GM23338 (cell line): ENCODE measurements at places on chromosomes 7 and 10. TPM values are rescaled to one million over a fixed set of nuclear protein-coding genes. Genes with fewer than 3 reads are reported as not detected.

DNA sequence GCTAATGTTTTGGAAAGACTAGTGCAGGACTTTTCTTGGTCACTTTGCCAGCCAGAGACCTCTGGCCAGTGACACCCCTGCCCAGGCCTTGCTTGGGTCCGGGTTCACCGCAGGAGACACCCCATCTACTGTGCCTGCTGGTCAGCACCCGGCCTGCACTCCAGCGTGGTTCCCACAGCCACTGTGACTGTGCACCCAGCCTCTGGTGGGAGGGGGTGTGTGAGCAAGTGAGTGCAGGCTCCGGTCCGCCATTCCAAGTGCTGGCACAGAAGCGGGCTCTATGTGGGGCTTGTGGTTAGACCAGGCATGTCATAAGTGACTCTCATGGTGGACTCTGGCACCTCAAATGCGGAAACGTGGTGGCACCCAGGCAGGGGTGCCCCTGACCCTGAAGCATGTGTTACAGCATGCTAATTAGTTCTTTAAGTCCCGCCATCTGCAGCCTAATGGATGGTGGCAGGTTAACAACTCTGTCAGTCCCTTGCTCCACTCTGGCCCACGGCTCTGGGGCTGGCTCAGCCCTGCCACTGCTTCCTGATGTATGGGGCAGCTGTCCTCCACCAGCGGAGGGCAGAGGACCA is 311.9 kb upstream of the HGF start:
- H3K27ac ChIP-seq, result no peak overlapping the region
- no peak for DNase-seq
- H3K4me1 ChIP-seq, result no peaks in the 10 kb centered on the region
- no peak overlapping the region for H3K4me3 ChIP-seq
- H3K27me3 ChIP-seq, result no peaks in the 10 kb centered on the region

CHST3 gene
- 6.8 and 8.3 TPM in 2 replicates for total RNA-seq

- no peaks in the 10 kb centered on the region for H3K27me3 ChIP-seq
- no peak overlapping the region for H3K27ac ChIP-seq
- H3K4me1 ChIP-seq, result no peaks in the 10 kb centered on the region
- no peaks in the 10 kb centered on the region for H3K36me3 ChIP-seq
- no peak overlapping the region for H3K4me3 ChIP-seq
- no peak for DNase-seq
Measured at GRCh38 chr7:50857804-50858489, 75.3 kb upstream of the GRB10 start.

RNF148 gene
- 0.23 and 2.2 TPM in 2 replicates for total RNA-seq

DNA sequence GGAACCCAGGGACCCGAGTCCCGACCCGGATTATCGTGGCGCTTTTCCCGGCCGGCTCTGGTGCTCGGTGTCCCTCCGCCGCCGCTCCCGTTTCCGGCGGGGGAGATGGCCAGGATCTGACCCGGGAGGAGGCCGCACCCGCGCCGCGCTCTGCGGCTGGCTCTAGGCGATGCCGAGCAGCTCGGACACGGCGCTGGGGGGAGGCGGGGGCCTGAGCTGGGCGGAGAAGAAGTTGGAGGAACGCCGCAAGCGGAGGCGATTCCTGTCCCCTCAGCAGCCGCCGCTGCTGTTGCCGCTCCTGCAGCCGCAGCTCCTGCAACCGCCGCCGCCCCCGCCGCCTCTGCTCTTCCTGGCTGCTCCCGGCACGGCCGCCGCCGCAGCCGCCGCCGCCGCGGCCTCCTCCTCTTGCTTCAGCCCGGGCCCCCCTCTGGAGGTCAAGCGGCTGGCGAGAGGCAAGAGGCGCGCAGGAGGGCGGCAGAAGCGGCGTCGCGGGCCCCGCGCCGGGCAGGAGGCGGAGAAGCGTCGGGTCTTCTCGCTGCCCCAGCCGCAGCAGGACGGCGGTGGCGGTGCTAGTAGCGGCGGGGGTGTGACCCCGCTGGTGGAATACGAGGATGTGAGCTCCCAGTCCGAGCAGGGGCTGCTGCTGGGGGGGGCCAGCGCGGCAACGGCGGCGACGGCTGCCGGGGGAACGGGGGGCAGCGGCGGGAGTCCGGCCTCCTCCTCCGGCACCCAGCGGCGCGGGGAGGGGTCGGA is 593 bp downstream of the CDK13 start:
- H3K36me3 ChIP-seq, result no peaks in the 10 kb centered on the region
- H3K4me1 ChIP-seq, result peaks cover 25% of the 10 kb centered on the region
- H3K4me3 ChIP-seq, result peak overlapping the region; percentile 80

CUZD1 gene
- 2.8 and 4.1 TPM in 2 replicates for total RNA-seq

ATOH7 gene
- 1.2 and 1.8 TPM in 2 replicates for total RNA-seq

GRCh38 chr10:70381471-70382421 is 679 bp downstream of the LRRC20 start:
- DNase-seq, result peak; percentile 75
- no peaks in the 10 kb centered on the region for H3K36me3 ChIP-seq
- H3K4me3 ChIP-seq, result peak overlapping the region; percentile 89
- H3K27ac ChIP-seq, result peak overlapping the region; percentile 72; the same call in 1 of the 2 replicates
